ENCODE measurements at places on chromosomes 12 and 14. TPM values are rescaled to one million over a fixed set of nuclear protein-coding genes. Genes with fewer than 3 reads are reported as not detected.

The OAS2 gene
- total RNA-seq = 8.4 TPM

The CAPRIN2 gene
- 50.8 TPM for total RNA-seq

The HNF1A gene
- not detected for total RNA-seq

DNA sequence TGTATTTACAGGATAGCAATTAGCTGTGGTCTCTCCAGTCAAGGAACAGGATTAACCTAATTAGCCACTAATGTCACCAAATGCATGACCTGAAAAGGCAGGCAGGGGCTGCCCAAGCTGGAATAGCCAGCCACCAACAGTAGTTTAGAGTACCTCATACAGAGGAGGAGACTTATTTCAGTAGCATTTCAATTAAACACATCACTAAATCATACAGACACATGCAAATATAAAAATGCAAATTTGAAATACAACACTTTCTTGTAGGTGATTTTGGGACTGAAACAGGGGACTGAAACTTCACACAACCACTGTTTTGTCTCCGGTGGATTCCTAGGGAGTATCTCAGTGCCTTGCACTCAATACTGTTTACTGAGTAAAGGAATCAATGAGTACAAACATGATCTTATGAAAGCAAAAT lies 636 bp upstream of the IFNG-AS1 start:
- DNase-seq = no peak

DNA sequence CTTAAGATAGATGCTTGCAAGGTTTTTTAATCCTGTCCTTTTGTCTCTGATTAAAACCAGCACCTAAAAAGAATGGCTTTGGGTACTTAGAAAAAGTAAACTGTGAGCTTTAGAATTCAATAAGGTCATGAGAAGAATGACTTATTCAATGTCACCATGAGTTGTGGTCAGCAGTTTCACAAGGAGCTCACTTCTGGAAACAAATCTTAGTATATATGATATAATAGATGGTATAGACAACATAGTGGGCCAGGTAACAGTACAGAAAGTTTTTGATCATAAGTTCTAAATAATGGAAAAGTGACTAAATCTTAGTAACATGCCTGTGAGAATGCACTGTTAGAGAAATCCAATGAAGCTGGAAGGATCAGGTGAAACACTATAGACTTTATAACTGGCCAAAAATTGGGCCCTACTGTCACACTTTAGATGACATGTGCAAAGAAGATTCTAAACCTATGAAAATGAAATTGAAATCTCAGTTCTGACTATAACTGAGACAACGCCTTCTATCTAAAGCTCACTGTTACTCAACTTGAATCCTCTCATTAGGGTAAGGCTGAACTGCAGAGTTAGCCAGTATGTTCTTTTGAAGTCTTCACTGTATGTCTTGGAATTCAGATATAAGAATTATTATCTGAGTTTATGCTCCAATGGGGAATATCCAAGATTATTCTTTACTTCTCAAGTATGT lies 42.4 kb upstream of the RAD51AP1 start:
- DNase-seq = no peak

GRCh38 chr14:62181591-62181990 lies 419.4 kb downstream of the SNAPC1 start:
- no peak for DNase-seq

DNA sequence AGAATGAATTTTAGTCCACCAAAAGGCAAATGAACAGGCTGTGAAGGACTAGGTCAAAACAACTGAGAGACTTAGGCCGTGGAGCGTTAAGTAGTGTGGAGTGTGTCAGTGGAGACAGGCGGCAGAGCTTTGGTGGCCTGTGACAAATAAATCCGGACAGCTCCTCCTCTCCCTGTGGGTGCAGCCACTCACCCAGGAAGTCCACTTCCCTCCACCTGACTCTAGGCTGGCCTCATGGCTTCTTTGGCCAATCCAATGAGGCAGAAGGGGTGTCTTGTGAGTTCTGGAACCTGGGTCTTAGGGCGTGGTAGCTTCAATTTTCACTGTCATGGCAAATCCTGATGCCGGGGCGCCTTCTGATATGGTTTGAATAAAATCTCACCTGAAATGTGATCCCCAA lies 180.9 kb upstream of the C14orf180 start:
- DNase-seq = no peak
